Activated T-helper 2 cell treated with anti-CD3 and anti-CD28 coated beads, Interferon-gamma antibody, Interleukin-2, Interleukin-4, amounts not matched to agents 10 μg/mL and 5 μg/mL and 100 μg/mL, durations not matched to agents 14 hours and 24 hours and 36 hours (primary cell): ENCODE measurements at places on chromosomes 2 and 18.

GRCh38 chr2:234588054-234588430 lies 91.2 kb upstream of the ARL4C start:
- no peaks in the 10 kb centered on the region for H3K4me1 ChIP-seq
- H3K27ac ChIP-seq = no peak overlapping the region
- no peak overlapping the region for H3K4me3 ChIP-seq
- H3K36me3 ChIP-seq = no peaks in the 10 kb centered on the region
- DNase-seq = no peak
- H3K27me3 ChIP-seq = no peaks in the 10 kb centered on the region

DNA sequence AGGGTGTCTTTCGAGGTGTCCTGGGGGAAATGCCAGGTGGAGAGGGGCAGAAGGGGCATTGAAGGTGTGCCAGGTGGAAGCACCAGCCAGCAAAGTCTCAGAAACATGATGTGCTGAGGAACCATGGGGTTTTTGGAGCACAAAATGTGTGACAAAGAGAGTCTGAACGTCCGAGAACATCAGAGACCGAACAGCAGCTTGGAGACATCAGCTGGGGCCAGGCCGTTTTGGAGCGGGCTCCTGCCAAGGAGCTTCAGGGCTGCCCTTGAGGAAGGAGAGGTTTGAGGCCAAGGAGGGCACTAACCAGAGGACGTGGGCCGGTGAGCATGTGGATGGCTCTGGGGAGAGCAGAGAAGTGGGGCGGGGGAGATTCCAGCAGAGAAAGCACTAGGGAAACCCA lies 5.3 kb upstream of the MBP start:
- peaks cover 49% of the 10 kb centered on the region for H3K4me1 ChIP-seq
- no peak for DNase-seq
- H3K4me3 ChIP-seq = no peak overlapping the region
- H3K36me3 ChIP-seq = peaks cover 16% of the 10 kb centered on the region
- no peak overlapping the region for H3K27ac ChIP-seq

DNA sequence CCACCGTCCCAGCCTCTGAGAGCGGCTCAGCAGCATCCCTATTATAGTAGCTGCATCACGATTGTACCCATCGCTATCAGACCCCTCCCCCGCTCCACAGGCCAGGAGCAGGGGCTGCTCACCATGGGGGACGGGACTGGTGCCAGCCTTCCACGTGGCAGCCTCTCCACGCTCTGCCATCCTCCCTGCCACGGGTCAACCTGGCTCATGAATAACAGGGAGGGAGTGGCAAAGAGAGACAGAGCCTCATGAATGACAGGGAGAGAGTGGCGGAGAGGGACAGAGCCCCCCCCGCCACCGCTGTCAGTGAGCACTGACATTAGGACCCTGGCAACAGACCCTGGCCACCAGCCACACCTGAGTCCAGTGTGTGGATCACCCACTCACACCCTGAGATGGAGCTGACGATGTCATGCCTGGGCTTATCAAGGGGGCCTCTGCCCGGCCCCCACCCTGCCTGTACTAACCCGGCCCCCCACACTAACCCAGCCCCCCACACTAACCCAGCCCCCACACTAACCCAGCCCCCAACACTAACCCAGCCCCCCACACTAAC lies 16.9 kb downstream of the CROCC2 start:
- no peak overlapping the region for H3K4me3 ChIP-seq
- H3K27ac ChIP-seq = no peak overlapping the region

- H3K27me3 ChIP-seq = peaks cover 10% of the 10 kb centered on the region
- no peak overlapping the region for H3K4me3 ChIP-seq
- no peaks in the 10 kb centered on the region for H3K36me3 ChIP-seq
- no peak overlapping the region for H3K27ac ChIP-seq
- DNase-seq = no peak
Measured at GRCh38 chr18:37519510-37520135, 46.0 kb downstream of the CELF4 start.

DNA sequence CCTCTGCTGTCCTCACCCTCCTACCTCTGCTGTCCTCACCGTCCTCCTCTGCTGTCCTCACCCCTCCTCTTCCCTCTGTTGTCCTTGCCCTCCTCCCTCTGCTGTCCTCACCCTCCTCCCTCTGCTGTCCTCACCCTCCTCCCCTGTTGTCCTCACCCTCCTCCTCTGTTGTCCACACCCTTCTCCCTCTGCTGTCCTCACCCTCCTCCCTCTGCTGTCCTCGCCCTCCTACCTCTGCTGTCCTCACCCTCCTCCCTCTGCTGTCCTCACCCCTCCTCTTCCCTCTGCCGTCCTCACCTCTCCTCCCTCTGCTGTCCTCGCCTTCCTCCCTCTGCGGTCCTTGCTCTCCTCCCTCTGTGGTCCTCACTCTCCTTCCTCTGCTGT lies 11.8 kb downstream of the GAD1 start:
- no peak overlapping the region for H3K4me3 ChIP-seq
- H3K4me1 ChIP-seq = peaks cover 5% of the 10 kb centered on the region
- peaks cover 23% of the 10 kb centered on the region for H3K27me3 ChIP-seq
- DNase-seq = no peak

- no peak overlapping the region for H3K4me3 ChIP-seq
- no peak for DNase-seq
- H3K4me1 ChIP-seq = no peaks in the 10 kb centered on the region
- H3K36me3 ChIP-seq = no peaks in the 10 kb centered on the region
- H3K27ac ChIP-seq = no peak overlapping the region
Measured at GRCh38 chr2:37526856-37527255, 144.6 kb downstream of the CDC42EP3 start.

DNA sequence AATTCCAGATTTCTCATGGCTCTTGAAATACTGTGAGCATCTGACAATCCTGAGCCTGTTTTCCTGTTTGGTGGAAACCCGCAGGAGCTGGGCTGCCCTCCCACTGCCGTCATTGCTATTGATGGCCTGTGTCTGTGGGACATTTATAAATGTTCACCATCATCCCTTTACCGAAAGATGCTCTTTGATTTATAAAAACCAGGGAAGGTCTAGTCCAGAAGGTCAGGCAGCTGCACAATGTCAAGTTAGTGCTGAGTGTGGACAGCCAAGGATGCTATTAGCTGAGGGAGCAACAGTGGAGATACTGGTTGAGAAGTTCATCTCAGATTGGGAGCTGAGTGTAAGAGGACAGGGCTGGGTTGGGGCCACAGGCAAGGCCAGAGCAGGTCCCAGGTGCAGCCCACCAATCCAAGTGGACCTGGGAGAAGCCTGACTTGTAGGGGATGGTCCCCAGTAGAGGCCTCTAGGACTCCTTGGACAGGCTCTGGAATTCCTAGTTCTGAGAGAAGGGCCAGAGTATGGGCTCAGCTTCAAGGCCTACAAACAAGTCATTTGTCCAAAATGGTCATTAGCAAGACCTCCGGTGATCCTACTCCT lies 55.1 kb downstream of the COPS8 start:
- H3K27me3 ChIP-seq = no peaks in the 10 kb centered on the region
- no peaks in the 10 kb centered on the region for H3K36me3 ChIP-seq
- H3K27ac ChIP-seq = no peak overlapping the region
- no peak for DNase-seq

GRCh38 chr2:197086500-197086899 lies 160.0 kb upstream of the PGAP1 start:
- H3K27ac ChIP-seq = no peak overlapping the region
- H3K4me3 ChIP-seq = no peak overlapping the region

DNA sequence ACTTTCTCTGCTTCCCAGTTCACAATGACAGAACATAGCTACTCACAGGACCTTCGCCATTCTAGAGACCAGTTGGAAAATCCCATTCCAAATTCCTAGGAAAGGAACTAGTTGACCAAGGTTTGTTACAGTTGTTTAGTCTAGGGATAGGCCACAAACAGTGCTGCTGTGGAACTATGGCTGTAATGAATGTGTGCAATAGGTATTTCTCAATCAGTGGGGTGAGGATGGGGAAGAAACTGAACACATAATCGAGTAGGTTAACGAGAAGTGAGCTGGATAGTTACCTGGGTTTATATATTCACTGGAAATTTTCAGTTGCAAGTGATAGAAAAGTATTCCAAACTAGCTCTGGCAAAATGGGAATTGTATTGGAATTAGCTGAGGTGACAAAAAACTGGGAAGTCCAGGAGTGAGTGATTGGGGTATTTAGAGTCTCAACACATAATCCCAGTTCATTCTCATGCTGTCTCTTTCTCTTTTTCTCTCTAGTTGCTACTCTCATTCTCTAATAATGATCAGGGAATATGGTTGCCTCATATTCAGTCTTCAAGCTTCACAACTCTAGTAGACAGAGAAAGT lies 18.2 kb upstream of the HMSD start:
- no peaks in the 10 kb centered on the region for H3K36me3 ChIP-seq
- no peak overlapping the region for H3K27ac ChIP-seq
- DNase-seq = no peak

GRCh38 chr2:140596447-140596846 lies 1534.4 kb downstream of the LRP1B start:
- no peak overlapping the region for H3K4me3 ChIP-seq
- no peaks in the 10 kb centered on the region for H3K36me3 ChIP-seq
- H3K27ac ChIP-seq = no peak overlapping the region
- H3K4me1 ChIP-seq = no peaks in the 10 kb centered on the region
- H3K27me3 ChIP-seq = no peaks in the 10 kb centered on the region

DNA sequence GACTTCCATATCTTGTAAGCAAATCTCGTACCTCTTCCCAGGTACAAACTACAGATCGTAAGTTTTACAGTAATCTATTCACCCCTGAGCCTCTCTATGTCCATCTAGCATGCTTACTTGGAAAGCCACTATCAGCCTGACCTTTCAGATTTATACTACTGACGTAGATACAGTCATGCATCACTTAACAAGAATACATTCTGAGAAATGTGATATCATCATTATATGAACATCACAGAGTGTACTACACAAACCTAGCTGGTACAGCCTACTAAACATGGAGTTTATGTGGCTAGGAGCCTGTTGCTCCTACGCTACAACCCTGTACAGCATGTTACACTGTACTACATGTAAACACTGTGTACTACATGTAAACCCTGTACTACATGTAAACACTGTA lies 293.2 kb upstream of the ZNF804A start:
- no peak for DNase-seq
- no peaks in the 10 kb centered on the region for H3K4me1 ChIP-seq
- no peaks in the 10 kb centered on the region for H3K36me3 ChIP-seq
- no peak overlapping the region for H3K4me3 ChIP-seq

GRCh38 chr2:234947556-234947955 lies 4.3 kb upstream of the SH3BP4 start:
- no peak for DNase-seq
- H3K4me1 ChIP-seq = peaks cover 4% of the 10 kb centered on the region
- H3K27me3 ChIP-seq = peaks cover 61% of the 10 kb centered on the region
- no peak overlapping the region for H3K27ac ChIP-seq
- no peaks in the 10 kb centered on the region for H3K36me3 ChIP-seq
